Stimulated activated CD8-positive, alpha-beta memory T cell treated with anti-CD3 and anti-CD28 coated beads, Interleukin-4, amount 100 ng/mL, for 1 hour (primary cell): ENCODE measurements at places on chromosomes 2 and 18.
A peak's percentile ranks its signal among the peaks of the same experiment; 100 is the strongest.

GRCh38 chr2:109218087-109218791 is 89.2 kb downstream of the SH3RF3 start:
- DNase-seq, result no peak

DNA sequence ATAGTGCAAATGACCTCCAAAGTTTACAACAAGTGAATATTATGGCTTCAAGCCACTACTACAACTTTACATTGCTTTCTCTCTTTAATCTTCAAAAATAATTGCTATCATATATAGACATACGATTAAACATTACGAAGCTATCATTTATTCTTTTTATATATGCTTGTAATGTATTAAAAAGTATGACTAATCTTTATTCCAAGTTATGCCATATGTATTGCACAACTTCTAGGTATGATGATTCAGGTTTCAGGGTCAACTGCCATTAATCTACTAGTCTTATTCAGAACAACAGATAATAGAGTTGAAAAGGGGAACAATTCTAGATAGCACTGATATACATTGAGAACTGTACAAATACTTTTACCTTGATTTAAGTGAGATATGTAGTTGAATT is 506.2 kb upstream of the TMEFF2 start:
- DNase-seq, result no peak

GRCh38 chr2:105777031-105777482 is 32.3 kb downstream of the NCK2 start:
- DNase-seq, result no peak

GRCh38 chr18:47605093-47605492 is 325.4 kb downstream of the SMAD2 start:
- DNase-seq, result no peak

DNA sequence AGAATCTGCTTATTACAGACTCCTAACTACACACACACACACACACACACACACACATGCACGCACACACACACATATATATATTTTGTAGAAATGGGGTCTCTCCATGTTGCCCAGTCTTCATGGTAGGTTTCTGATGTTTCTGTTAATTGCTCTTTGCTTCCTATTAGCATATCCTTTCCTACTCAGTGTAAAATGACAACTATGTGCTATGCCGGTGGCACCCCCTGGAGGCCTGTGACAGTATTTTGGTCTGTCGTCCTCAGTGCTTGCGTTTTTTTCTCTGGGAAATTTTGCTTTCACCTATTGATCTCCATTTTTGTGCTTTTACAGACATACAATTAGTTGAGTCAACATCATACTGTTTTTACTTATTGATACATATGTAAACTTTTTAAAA is 322.1 kb downstream of the LRRTM1 start:
- DNase-seq, result no peak

DNA sequence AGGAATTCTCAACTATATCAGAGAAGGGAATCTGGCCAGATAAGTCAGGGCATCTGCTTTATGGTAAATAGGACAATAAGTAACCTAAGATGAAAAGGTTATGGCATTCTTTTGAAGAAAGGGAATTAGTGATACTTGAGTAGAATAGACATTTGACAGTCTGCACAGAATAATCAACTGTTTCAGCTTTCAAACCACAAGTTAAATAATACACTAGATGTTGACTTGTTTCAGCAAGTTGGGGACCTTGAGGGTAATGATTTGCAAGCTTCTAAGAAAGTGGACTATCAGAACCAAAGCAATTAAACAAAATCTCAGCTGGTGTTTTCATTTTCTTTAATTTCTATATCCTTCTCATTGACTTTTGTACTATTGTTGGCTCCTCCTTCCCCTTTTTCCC is 54.5 kb downstream of the SLC39A10 start:
- DNase-seq, result no peak

GRCh38 chr2:622357-622756 is 54.8 kb downstream of the TMEM18 start:
- DNase-seq, result no peak

GRCh38 chr2:241950413-241951315 is 81.1 kb downstream of the RTP5 start:
- peak; percentile 30 for DNase-seq

- DNase-seq, result no peak
Observed at GRCh38 chr2:12334412-12334966, 382.2 kb upstream of the TRIB2 start.

DNA sequence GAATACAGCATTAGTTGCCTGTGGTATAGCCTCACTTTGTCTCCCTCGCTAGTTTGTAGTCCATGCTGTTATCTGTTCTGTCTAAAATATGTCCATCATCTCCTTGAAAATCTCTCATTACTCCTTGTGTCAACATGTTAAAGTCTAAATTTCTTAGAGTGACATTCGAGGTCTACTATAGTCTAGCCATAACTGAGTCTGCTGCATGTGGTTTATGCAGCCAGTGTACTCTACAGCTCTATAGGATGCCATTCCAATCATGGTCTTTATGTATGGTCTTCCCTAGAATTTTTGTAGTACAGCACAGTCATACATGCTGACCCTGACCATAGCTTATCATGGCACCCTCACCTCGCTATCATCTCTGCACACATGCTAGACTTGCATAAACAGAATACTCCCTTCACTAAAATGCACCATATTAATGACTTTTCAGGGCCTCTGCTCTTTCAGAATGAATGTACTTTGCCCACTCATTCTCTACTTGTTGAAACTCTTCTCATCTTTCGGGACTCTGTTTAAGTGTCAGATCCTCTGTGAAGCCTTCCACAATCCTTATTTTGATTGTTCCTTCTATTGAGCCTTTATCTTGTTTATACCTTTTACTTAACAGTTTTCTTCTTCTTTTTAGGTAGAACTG is 12.8 kb downstream of the TANK start:
- DNase-seq, result no peak

DNA sequence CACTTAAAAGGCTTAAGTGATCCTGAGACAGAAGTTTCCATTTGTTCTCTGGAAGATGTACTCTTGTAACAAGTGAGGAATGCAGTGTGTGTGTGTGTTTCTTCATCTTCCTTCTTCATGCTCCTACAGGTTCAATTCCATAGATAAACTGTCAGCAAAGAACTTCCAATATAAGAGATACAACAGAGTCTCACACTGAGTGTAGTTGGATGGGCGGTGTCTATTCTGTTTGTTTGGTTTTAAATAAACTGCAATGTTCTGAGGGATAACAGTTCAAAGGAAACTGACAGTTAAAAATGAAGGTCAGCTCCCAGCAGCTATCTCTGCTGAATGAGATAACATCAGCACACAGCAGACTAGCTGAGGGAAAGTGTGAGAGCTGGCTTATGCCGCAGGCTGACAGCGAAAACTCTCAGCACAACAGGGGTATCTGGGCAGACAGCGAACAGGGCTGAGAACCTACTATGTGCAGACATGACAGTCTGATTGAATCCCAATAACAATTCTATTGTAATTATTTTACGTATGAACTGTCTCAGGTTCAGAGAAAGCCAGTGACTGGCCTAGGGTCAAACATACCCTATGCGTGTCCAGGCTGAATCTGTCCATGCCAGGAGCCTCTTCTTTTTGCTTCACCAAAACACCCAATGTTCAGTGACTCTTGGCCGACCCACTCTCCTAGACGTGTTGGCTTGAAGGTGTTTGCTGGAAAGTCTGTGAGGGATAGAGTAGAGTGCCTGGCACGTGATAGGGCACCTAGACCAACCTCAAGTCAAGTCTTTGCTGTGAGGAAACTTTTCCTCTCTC is 201.9 kb upstream of the TRIB2 start:
- DNase-seq, result no peak

- no peak for DNase-seq
Observed at GRCh38 chr18:24197412-24197811, 58.5 kb downstream of the CABYR start.

GRCh38 chr18:48678237-48679115 is 139.6 kb downstream of the CTIF start:
- DNase-seq, result no peak

- DNase-seq, result no peak
Observed at GRCh38 chr18:31057917-31058316, 15.4 kb upstream of the DSC3 start.

DNA sequence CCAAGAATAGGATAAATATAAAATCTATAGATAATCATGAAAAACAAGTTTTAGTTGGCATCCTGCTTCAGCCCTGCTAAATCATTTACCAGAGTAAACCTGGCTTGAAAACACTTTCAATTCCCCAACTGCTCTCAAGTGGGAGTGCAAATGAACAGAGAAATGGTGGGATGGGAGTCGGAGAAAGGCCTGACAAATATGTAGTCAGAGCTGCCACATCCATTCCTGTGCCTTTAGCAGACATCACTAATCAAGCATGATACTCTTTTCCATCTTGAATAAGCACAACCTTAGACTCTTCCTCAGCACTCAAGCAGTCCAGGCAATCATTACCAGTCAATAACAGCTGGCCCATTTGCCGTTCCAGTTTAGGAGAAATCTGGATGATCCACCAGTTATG is 101.3 kb downstream of the ANKRD44 start:
- DNase-seq, result no peak

DNA sequence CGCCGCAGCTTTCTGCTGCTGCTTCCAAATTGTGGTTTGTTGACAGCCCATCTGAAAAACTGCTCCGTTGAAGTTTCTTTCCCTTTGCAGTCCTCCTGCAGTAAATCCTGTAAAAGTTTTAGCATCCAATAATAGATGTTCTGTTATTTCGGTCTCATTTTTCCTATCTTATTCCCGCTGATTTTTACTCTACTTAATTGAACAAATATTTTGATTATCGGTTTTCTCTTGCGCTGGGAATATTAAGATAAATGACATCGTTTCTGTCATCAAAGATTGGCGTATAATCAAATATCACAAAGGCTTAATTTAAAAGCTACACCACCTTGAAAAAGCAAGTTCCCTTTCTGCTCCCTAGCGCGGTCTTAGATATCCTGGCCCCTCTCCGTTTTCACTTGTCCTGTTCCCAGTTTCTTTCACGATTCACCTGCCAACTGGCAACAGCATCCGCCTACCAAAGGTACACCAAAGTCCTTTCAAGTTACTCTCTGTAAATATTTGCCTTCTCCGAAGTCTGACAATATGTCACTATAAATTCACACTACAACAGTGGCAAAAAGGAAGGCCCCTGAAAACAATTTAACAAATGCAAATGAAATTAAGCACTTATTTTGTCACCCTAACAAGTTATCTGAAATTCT is 1.0 kb upstream of the STRN start:
- no peak for DNase-seq

DNA sequence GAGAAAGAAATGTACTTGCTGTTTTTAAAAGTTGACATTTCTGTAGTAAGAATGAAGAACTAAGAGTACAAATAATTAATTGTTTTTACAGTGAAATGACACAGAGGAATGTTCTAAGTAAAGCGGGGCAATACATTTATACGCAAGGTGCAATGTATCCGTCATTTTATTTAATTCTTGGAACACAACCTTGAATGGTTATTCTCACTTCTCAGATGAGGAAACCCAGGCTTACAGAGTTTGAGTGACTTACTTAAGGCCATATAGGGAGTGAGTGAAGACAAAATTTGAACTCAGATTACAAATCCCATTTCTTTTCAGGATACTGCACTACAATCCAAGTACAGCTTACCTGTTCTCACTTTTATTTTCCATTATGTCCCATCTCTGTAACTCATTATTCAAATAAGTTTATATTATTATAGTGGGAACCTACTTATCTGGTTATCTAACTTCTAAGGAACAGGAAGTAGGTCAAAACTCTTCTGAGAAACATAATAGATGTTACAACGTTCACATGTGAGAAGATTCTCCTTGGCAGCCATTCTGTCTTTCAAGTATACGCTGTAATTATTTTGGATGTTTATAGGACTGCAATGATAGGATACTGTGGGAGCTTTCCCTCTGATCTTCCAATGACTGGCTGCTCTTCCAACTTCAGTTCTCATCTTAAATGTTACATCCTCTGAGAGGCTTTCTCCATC is 12.3 kb upstream of the STK17B start:
- DNase-seq, result no peak

- DNase-seq, result no peak
Observed at GRCh38 chr2:8796878-8797550, 40.4 kb downstream of the KIDINS220 start.

- no peak for DNase-seq
Observed at GRCh38 chr2:179818546-179818945, 42.9 kb downstream of the ZNF385B start.

- DNase-seq, result no peak
Observed at GRCh38 chr2:26488463-26489212, 10.7 kb upstream of the OTOF start.

- DNase-seq, result peak; percentile 7
Observed at GRCh38 chr2:157336137-157337010, 10.8 kb upstream of the ERMN start.

DNA sequence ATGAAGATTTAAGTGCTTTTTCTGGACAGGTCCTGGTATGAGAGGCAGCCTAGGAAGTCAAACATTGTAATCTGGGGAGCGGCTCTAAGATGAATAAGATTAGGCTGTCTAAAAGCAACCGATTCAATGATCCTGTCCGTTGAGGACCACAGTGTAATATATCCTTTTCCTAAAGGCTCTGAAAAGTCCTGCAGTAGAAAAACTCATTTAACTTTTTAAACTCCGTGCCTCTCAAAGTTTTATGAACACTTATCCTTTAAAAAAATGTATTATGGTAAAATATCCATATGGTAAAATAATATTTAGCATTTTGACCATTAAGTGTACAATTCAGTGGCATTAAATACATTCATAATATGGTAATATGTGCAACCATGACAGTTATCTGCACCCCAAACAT is 39.8 kb downstream of the ATOH8 start:
- DNase-seq, result no peak

DNA sequence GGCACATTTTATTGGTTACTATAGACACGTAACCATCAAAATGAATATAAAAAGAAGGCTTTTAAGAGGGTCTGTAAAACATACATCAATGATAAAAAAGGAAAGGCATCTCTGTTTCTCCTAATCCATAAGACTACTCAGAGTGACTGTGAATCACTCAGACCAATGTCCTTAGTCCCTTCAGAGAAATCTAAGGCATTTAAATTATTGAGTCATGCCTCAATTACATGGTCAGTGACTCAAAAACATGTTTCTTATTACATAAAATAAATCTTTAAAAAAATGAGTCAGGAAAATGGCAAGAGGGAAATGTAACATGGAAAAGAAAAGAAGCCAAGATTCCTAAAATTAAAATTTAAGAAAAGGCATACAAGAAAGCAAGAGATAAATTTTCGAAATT is 146.6 kb downstream of the ERBB4 start:
- no peak for DNase-seq

DNA sequence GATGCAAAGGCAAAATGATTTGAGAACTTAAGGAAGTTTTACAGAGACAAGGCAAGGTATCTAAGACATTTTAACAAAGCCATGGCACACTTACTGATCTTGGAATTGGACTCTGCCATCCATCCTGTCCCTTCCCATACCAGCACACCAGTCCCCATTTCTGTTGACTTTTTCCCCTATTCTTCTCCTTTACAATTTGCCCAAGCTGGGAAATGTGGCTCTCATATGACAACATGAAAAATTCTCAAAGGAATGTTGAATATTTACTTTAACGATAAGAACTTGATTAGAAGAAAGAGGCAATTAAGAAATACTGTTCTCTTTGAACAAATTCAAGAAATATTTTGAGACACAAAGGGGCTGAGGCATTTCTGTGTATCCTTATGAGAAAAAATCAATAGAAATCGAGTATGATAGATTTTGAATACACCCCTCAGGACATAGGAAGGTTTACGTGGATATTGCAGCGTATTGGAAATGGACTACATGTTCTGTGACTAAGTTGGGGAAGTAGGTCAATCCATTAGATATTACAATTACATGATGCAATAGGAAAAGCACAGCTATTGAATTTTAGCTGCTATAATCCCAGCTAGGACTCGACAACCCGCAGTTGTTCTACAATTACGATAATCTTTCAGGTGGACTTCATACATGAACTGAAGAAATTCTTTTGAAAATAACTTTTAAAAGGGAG is 201.6 kb downstream of the TRIB2 start:
- no peak for DNase-seq
